ENCODE measurements at places on chromosomes 13 and 19. TPM values are rescaled to one million over a fixed set of nuclear protein-coding genes. Genes with fewer than 3 reads are reported as not detected.

DNA sequence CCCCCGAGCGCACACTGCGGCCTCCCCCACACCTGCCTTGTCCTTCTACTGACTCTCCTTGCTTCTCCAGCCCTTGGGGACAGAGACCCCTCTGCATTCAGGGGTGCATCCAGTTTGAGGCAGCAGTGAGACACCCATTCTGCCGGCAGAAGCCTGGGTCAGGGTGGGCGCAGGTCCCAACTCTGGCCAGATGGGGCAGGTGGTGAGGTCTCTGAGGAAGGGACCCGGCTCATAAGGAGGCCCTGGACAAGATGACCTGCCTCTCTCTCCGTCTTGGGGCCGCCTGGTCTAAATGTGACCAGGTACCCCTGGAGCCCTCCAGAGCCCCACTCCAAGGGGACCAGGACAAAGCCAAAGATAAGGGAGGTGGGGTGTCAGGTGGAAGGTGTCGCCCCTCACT lies 6.1 kb downstream of the CHERP start:
- no peak for DNase-seq

DNA sequence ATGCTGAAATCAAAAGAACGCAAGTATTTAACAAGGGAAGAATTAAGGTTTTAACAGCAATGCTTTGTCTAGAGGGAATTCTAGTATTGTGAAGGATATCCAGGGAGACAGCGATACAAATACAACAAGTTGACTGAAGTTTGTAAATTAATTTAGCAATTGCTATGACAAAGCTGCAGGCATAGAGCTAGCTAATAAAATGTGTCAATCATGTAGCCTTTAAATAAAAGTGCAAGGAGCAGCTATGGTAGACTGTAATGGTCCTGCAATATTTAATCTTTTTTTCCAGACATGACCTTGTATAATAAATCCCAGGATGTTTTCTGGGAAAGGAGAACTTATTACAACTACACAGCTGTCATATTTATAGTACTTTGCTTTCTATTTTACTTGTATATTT lies 779.3 kb downstream of the SLITRK5 start:
- DNase-seq = no peak

MATK gene
- total RNA-seq = 3.7 TPM

GRCh38 chr13:105778196-105778595 lies 757.3 kb downstream of the EFNB2 start:
- no peak for DNase-seq

TGFBR3L gene
- 1.2 TPM for total RNA-seq

DNA sequence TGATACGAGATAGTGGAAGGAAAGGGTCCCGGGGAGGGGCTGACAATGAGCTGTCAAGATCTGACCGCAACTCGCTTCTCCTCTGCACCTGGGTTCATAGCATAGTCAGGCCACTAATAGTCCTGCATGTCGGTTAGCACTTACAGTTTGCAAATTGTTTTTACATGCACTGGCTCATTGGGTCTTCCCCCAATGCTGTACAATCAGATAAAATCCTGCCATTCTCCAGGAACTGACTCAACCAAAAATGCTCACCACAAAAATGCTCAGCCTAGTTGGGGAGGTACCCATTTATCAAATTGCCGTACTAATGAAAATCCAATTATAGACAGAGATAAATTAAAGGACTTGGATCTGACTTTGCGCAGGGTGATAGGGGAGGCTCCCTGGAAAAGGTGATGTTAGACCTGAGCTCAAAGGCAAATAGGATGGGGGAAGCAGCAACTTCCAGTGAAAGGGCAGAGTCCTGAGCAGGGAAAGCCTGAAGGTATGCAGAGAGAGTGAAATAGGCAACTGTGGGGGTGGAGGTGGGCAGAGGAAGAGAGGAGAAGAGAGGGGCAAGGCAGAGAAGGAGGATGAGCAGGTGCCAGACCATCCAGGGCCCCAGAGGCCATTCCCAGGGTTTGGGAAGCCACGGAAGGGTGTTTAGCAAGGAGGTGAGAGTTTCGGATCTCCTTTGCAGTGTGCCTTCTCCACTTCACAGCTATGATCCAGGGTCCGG lies 326.1 kb upstream of the TSHZ3 start:
- no peak for DNase-seq

PBX4 gene
- total RNA-seq = 12.8 TPM

- no peak for DNase-seq
Observed at GRCh38 chr13:105196052-105196451, 1339.4 kb downstream of the EFNB2 start.

DNA sequence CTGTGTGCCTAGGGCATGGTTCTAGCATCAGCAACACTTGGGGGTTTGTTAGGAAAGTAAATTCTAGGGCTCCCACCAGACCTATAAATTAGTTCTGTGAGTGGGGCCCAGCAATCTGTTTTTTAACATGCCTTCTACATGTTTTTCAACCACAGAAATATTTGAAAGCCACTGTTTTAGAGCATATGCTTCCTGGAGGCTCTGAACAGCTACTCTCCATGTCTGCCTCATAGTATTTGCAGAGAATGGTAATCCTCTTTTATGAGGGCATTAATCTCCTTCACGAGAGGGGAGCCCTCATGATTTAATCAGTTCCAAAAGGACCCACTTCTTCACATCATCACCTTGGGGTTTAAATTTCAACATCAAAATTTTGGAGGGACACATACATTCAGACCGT lies 6.0 kb downstream of the SPATA13 start:
- DNase-seq = no peak

SLAIN1 gene
- total RNA-seq = 33.4 TPM

CEACAM16 gene
- not detected for total RNA-seq

CPT1C gene
- total RNA-seq = 62.5 TPM

GRCh38 chr13:110109910-110110309 lies 197.0 kb downstream of the COL4A1 start:
- no peak for DNase-seq

GRCh38 chr13:46672338-46673090 lies 119.5 kb downstream of the LRCH1 start:
- DNase-seq = no peak

DNA sequence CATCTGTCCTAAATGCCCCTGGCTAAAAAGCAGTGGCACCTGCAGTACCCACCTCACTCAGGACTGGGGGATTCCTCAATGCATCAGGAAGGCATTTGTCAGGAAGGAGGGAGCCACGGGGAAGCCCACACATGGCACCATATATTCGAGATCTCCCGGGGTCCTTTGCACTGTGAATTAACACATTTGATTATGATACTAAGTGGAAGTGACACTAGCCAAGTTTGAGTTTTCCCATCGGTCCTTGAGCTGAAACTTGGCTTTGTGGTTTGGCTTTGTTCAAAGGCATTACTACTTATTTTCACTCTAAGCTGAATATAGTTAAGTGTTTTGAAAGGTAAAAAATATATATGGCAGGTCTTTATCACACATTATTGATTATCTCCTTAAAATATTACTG lies 168.7 kb upstream of the MYO16 start:
- DNase-seq = no peak

SNRPA gene
- 111 TPM for total RNA-seq
